ENCODE measurements at places on chromosomes 1 and 21.

- DNase-seq: no peak
Measured at GRCh38 chr1:160761046-160761445, 22.0 kb downstream of the SLAMF7 start.

DNA sequence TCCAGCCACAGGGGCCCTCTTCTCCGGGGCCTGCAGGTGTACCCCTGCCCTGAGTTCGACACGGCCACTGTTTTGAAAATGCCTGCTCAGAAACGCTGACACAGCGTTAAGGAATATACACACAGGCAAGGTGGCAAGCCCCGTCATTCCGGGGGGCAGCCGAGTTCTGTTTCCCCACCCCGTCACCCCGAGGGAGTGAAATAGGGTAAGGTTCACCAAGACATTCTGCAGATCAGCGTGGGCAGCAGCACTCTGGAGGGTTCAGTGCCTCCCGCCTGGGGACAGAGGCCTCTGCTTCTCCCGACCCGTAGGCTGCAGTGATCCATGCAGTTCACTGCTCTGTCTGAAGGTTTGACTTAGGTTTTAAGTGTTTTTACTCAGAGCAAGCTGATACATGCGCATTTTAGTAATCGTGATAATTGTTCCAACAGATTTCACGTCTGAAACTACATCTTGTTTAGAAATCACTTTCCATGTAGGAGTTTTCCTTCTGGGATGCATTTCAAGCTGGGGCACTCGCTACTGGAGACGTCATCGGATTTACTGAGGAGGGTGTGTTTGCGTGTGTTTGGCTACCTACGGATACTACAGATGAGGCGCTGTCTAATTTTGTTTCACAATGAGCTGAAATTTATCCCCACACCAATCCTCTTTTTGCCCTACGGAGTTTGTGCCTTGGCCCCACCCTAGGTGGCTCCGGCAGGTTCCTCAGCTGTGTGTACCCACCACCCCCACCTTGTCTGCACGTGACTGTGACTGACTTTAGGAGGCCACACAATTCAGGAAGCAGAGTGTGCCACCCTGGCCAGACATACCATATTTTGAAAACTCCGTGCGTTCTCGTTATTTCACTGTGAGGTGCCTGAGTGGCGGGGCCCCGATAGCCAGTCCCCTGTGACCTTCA lies 63.5 kb downstream of the AGPAT3 start:
- DNase-seq: no peak

DNA sequence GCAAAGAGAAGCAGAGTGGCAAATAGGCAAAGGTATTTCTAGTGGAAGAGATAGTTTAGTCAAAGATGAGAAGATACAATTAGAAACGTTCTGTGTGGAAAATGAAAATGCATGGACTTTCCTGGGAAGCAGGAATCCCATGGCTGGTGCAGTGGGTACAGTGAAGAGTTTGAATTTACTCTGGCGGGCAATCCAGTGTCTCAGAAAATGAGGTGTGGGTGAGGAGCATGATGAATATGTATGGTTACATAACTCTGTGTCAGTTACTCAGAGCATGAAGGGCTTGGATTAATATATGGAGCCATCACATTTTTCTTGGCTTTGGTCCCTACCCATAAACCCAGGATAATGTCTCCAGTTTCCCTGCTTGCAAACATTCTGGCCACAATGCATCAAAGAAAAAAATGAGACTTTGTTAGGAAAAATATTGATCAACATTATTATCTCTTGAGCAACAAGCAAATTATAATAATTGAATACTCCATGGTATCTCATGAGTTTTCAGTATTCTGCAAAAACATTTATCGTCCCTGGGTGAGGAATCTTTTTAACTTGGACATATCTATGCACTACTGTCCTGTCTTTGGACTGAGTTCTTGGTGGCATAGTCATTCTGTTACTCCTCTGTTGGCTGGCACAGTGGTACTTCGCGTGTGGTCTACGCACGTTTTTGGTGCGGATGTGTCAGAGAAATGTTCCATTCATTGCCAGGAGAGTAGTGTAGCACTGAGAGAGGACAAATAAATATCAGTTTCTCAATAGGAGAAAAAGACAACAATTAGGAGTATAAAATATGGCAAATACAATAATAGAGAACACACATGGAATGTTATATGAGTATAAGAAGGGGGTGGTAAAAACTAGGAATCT lies 173.7 kb upstream of the C1orf105 start:
- DNase-seq: no peak

DNA sequence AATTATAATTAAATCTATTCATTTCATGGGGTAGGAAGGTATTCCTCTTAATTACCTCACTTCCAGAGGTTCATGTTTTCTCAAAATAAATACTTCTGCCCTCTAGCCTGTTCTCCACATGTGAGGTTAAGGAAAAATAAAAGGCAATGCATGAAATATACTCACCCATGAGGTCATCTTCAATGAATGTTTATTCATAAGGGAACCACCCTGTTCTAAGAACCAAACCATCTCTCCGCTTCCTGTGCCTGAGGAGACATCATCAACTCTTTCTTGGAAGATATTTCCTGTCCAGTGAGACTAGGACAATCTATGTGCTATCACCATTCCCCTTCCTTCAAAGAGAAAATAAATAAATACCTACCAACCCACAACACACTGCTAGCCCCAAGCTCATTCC lies 513.7 kb upstream of the PLXNA2 start:
- DNase-seq: no peak

DNA sequence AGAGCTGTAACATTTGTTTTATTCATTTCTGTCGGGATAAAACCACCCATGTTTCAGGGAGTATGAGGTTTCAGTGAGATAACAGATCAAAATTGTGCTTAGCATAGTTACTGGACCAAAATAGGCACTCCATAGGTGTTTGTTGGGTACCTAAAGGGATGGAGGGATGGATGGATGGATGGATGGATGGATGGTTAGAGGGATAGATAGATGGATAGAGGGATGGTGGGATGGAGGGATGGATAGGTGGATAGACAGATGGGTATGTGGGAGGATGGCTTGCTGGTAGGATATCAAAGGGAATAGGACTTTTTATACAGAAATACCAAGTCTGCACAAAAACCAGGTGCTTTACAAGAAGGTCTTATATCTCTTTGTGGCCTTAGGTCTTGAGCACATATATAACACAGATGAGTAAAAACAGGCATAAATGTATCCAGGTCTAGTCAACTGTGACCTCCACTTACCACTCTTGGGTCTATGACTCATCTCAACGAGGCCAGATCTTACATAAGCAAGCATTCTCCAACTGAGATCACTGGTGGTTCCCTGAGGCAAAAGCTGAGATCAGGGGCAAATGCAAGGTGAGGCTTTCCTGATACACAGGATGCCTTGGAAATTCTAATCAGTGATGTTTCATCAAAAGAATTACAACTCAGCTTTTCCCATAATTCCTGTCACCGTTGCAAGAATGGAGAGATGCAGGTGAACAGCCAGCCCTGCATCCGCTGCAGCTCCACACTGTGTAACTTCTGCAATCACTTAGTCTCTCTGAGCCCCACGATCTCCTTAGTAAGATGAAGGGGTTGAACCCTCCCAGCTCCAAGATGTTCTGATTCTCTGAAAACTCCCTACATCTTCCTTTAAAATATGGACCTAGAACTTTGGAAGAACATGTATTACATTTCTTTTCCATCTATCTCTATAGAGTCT lies 32.0 kb downstream of the PTAFR start:
- DNase-seq: no peak

Data from NCI-H1436 (cell line).